Upper lobe of right lung (tissue), 1 donor: ENCODE measurements at places on chromosomes 7 and 10. TPM values are rescaled to one million over a fixed set of nuclear protein-coding genes. Genes with fewer than 3 reads are reported as not detected.

The HDAC9 gene
- 52.4 TPM for total RNA-seq

The THSD7A gene
- 8.0 TPM for total RNA-seq

The GPR158 gene
- total RNA-seq = not detected

The GUSB gene
- total RNA-seq = 75.1 TPM

The SEMA3A gene
- total RNA-seq = 12.0 TPM

The NCAPG2 gene
- 6.5 TPM for total RNA-seq

The TMEM225B gene
- 1.0 TPM for total RNA-seq

The HEPACAM2 gene
- not detected for total RNA-seq

The NRAP gene
- 0.06 TPM for total RNA-seq
